ENCODE measurements at places on chromosomes 5 and 9. TPM values are rescaled to one million over a fixed set of nuclear protein-coding genes. Genes with fewer than 3 reads are reported as not detected.

Gene TTLL11
- 5.2 TPM for total RNA-seq

Gene SOX30
- 0.20 TPM for total RNA-seq

Gene UBE2QL1
- 0.17 TPM for total RNA-seq

Gene C9orf153
- 0.14 TPM for total RNA-seq

Gene CFAP77
- not detected for total RNA-seq

Gene CPEB4
- total RNA-seq: 160 TPM

Gene NSG2
- total RNA-seq: 7.6 TPM

Gene DRD1
- total RNA-seq: 0.29 TPM

Gene CYLC2
- not detected for total RNA-seq

Gene IFNA21
- total RNA-seq: not detected

Gene FGFR4
- total RNA-seq: 25.0 TPM

Gene OTULINL
- total RNA-seq: 6.6 TPM

Gene LMX1B
- not detected for total RNA-seq

Gene TMOD1
- total RNA-seq: 86.5 TPM

Gene PHF24
- not detected for total RNA-seq

Gene DOCK8
- total RNA-seq: 59.3 TPM

Gene PRSS3
- total RNA-seq: not detected

Gene TAF11L5
- total RNA-seq: not detected

Gene NEUROG1
- not detected for total RNA-seq

Gene EIF4EBP3
- total RNA-seq: 16.3 TPM

Gene LECT2
- not detected for total RNA-seq

Gene C5orf63
- total RNA-seq: 4.6 TPM

Gene WDR5
- 22.6 TPM for total RNA-seq

Gene C9orf40
- total RNA-seq: 2.9 TPM

Gene PSD2
- not detected for total RNA-seq

Gene AJM1
- 5.9 TPM for total RNA-seq

Gene IL9
- total RNA-seq: not detected

Gene ARL10
- 1.6 TPM for total RNA-seq

Measured in adrenal gland (tissue), 19 donors.